ENCODE measurements at places on chromosomes 4 and X.

GRCh38 chrX:148574237-148574973 lies 74.0 kb downstream of the AFF2 start:
- DNase-seq = no peak

DNA sequence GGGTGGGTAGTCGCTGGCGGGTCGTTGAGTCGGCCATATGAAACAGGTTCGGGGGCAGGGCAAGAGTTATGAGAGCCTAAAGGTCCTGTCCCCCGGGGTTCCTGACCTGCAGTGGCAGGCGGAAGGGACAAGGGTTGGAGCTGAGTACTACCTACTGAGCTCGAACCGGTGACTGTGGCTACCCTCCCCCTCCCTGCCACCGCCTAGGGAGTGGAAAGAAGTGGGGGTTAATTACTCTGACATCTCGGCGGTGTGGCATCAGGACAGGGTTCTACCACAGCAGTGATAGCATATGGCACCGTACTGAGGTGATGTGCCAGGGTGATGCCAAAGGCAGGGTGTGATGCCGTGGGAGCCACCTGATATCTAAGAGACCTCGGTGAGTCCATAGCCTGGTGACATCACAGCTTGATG lies 307 bp downstream of the ATG4A start:
- no peak for DNase-seq

GRCh38 chr4:76175336-76175735 lies 27.1 kb upstream of the NUP54 start:
- DNase-seq = no peak

DNA sequence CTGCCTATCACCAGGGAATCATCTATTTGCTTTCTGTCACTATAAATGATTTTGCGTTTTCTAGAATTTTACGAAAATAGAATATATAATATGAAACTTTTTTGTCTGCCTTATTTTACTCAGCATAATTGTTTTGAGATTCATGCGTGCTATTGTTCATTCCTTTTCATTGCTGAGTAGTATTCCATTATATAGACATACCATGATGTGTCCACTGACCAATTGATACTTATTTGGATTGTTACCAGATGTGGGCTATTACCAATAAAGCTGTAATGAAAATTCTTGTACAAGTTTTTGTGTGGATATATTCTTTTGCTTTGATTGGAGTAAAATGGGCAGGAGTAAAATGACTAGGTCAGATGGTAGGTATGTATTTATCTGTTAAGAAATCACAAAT lies 390.7 kb upstream of the EMCN start:
- no peak for DNase-seq

- DNase-seq = no peak
These were observed 291.9 kb upstream of the TENM3 start for GRCh38 chr4:181951265-181951664.

DNA sequence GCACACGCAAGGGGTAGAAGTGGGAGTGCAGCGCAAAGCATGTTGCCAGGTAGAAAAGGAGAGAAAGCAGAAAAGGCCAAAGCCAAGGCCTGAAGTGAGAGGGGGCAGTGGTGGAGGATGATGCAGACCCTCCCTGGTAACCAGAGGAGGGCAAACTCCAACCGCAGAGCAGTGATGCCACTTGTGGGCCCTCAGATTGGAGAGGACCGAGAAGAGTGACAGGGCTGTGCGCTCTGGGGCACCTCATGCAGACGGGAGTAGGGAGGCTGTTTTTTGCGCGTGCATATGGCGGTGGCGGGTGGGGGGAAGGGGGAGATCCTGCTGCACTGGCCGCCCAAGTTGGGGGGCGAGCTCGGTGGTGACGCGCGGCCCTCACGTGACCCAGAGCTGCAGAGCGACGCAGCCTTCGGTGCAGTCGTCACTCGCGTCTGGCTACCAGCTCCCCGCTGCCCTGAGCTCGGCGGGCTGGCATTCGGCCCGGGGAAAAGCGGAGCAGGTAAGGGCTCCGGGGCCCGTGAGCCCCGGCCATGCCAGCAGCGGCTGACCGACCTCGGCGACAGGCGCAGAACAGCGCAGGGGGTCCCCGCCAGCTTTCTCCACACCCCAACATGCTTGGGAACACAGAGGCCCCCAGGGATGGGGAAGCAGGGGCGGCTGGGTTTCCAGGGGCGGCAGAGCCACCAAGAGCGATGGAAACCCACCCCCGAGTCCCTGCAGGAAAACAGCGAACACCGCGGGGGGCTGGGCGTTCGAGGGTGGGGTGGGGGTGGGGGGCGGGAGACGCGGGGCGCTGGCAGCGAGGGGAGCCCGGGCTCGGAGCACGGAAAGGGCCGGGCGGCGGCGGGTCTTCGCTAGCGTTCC lies at the start of gene BEX3:
Gene BEX3 (plus strand): TSS at position 421 of the 861 bp plus-strand sequence. CDS start 984 bp downstream, outside the sequence.
- peak; percentile 4 for DNase-seq

GRCh38 chrX:104972737-104973136 lies 247.8 kb downstream of the TEX13A start:
- DNase-seq = no peak

DNA sequence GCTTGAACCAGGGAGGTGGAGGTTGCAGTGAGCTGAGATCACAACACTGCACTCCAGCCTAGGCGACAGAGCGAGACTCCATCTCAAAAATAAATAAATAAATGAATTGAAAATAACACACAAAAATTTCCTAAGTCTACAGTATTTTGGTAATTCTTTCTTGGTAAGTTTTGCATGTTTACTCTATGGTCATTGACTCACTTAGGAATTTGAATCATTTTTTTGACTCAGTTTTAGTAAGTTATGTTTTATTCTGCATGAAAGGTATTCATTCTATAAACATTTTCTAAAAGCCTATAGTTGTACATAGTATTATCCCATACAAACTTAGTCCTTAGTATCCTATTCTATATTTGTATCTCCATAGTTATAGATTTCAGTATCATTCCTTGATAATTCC lies 772.9 kb upstream of the SLIT2 start:
- no peak for DNase-seq

DNA sequence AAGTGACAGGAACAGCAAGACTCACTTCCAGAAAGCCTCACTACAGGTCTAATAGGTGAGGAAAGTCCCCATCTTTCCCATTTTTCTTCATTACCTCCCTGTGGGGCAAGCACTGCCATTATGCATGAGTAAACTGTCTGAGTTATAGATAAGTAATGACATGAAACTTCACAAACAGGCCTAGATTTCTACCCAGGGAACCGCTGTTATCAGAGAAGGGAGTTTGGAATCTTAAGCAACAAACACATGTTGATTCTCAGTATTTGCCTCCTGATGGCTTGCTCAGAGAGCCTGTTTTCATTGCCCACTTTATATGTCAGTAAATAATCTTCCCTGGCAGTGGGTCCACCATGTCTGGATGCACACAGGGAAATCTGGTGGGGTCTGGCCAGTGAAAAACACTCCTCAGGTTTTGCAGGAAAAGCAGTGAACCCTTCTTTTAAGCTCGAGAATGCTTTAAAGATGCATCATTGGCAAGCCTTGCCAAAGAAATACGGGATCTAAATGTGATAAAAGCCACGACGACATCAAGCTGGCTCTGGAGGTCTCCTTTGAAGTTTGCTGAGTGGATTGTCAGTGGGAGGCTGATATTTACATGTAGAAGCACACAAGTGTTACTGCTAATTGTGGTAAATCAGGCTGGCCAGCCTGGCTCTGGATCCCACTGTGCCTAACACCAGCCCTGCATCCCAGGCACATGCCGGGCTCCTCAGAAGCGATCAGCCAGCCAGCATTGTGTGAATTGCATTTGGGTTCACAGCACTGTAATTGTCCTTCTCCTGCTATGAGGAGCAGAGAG lies 25.2 kb downstream of the PDGFRA start:
- no peak for DNase-seq

- DNase-seq = no peak
These were observed 160.4 kb upstream of the MAMLD1 start for GRCh38 chrX:150202641-150203247.

GRCh38 chr4:96681218-96681617 lies 841.3 kb downstream of the PDHA2 start:
- no peak for DNase-seq

- DNase-seq = no peak
These were observed 737 bp downstream of the NELFA start for GRCh38 chr4:2007804-2008670.

DNA sequence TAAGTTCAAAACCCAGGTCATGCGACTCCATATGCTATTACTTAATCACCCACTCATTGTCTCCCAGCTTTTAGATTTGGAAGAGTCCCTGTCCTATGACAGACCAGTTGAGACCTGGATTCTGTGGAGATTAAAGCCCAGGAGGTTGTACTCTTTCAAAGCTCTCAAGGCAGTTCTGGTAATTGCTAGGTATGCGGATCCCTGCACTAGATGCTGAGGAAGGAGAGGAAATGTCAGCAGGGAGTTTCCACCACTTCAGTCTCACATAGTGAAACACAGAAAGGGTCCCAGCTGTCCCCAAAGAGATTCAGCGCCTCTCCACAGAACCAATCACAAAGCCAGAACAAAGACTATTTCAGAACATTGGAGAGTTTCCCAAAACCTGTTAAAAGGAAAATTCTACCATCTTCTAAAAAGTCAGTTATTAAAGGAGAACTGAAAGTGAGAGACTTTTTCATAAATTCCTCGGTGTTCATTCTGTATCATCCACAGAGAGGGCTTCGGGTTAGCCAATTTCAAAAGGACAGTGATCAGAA lies 53.4 kb downstream of the IRF2 start:
- no peak for DNase-seq

- DNase-seq = no peak
These were observed 29.1 kb downstream of the SPACA5 start for GRCh38 chrX:48035891-48036290.

DNA sequence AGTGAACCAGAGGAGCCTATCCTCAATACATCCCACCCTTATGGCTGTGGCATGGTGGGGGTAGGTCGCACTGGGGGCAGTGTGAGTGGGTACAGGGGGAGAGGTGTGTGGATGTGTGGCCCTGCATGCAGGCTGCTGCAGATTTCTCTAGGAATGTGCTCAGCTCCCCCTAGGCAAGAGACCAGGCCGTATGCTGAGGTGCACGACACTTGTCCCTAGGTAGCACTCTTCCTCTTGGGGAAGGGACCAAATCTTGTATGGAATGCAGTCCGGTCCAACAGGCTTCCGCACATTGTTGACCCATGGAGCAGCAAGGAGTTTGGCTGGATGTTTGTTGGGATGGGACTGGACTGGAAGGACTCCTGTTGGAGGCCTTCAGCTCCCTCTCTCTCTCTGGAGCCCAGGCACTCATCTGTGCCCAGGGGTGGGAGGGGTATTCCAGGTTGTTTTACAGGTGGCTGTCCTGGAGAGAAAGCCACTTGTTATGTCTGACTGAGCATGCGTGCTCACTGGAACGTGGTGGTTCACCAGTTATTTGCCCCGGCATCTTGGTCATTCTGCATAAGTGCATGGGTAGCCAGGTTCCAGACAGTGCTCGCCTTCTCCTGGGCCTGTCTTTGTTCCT lies 55.1 kb downstream of the NBDY start:
- DNase-seq = no peak

GRCh38 chrX:54843050-54843449 lies 35.5 kb downstream of the MAGED2 start:
- no peak for DNase-seq

- no peak for DNase-seq
These were observed 4.8 kb upstream of the GAR1 start for GRCh38 chr4:109810552-109811387.

DNA sequence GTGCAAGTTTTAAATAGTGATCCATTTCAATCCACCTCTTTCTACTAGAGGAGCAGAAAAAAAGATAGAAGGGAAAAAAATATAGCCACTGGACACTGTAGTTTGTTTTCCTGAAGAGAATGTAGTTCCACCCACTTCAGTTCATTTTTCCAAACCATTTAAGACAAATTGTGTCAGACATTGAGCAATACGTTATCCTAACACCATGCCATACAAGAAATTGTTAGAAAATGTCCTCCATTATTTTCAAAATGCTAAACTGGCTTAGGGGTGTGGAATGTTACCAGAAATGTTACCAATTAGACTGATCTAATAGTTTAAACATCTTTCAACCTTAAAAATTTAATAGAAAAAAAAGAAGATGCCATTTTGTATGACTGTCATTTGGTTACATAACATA lies 48.6 kb upstream of the ETNPPL start:
- DNase-seq = no peak

DNA sequence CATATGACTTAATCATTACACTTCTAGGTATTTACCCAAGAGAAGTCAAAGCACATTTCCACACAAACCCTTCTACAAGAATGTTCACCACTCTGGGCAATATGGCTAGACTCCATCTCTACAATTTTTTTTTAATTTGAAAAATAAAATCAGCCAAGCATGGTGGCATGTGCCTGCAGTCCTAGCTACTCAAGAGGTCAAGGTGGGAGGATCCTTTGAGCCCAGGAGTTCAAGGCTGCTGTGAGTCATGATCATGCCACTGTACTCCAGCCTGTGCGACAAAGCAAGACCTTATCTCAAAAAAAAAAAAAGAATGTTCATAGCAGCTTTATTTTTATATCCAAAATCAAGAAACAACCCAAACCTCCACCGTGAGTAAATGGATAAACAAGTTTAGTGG lies 70.3 kb upstream of the MBNL3 start:
- DNase-seq = no peak

DNA sequence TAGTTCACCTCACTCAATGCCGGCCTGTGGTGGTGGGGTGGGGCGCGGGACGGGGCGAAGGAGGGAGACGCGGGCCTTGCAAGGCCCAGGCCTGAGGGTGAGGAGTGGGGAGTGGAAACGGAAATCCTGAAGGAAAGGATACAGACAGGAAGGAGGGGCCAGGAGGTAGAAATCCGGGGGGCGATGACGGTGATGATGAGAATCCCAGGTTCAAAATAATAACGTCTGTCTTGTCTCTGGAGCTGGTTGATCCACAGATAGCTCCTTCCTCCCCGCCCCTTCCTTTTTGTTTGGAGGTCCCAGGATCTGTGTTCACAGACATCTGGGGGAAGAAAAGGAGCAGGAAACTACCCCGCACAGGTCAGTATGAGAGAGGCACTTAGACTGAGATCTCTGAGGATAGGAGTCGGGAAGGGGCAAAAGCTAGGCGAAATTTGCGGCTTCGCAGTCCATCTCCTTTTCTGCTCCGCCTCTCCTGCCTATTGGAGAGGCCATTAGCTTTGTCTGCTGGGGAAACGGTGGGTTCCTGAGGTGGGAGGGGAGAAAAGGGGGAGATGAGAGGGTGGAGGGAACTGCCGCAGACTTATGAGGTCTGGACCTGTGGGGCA lies 746 bp downstream of the TCEAL7 start:
- no peak for DNase-seq

DNA sequence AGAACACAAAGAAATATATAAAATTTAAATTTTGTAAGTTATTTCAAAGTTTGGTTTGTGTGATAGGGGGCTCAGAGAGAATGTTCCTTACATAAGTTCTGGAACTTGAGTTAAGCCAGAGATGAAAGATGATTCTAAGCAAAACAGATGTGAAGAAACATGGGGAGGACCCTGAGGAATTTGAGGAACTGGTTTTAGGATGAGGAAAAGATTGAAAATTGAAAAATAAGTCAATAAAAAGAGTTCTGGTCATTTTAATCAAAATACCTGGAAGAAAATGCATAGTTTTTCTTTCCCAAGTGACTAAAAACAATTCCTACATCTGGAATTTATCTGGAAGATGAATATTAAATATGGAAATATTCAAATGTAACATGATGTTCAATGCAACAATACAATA lies 37.4 kb downstream of the HELQ start:
- DNase-seq = no peak

- no peak for DNase-seq
These were observed 163.5 kb upstream of the TLL1 start for GRCh38 chr4:165709516-165709915.

- DNase-seq = no peak
These were observed 29.6 kb downstream of the PDK3 start for GRCh38 chrX:24494647-24495075.

Measured in T-helper 9 cell (primary cell).